ENCODE measurements at places on chromosomes 16 and 17.

- DNase-seq: no peak
Observed at GRCh38 chr17:43598357-43599045, 52.4 kb upstream of the ETV4 start.

DNA sequence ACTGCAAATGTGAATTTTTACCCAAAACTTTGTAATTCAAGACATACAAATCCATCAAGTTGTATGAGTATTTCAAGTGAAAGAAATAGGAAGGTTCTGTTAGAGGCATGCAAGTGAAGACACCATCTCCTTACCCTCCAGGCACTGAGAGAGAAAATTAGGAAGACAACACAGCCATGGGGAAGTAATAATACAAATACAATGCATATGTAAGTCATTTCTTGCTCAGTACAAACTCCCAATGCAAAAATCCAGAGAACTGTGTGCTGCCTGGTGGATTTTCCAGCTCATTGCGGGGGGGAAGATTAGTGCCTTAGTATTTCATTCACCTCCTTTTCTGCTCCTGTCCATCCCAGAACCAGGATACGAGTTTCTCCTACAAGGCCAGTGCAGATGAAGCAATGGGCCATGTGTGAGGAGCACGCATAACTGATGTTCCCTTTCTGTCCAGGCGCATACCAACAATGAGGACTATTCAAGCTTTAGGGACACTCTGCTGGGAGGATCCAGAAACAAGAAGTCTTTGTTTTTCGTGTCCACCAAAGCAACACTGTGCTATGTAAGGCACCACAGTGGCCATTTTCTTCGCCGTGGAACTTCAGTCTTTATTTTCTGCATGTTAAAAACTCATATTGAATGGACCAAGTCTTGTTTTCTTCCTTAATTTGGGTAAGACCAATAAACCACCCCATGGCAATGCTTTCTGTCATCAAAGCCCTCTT, 143.7 kb upstream of the RCVRN start:
- DNase-seq: no peak

DNA sequence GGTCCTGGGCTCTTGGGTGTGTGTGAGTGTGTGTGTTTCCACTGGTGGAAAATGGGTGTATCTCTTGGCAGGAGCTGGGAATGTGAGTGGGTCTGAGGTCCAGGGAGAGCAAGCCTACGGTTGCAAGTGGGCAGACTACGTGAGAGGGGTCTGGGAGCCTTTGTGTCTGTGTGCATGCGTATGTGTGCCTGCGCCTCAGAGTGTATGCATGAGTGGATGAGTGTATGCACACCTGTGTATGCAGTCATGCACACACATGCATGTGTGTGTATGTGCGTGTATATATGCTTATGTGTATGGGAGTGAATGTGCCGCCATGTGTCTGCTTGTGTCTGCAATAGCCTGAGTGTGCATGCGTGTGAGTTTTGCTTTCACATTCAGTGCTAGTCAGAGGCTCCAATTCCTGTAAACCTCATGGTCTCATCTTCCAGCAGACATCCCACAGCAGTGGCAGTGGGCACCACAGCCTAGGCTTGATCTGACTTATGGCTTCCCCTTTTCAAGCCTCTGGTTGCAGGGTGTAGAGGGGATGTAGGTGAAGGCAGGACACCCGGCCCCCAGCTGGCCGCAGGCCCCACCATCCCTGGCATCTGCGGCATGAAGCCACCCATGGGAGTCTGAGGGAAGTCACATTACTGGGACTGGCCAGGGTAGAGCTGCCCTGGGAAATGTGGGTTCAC, 19.7 kb upstream of the RMI2 start:
- DNase-seq: no peak

- no peak for DNase-seq
Observed at GRCh38 chr17:9170853-9171252, 149.5 kb downstream of the NTN1 start.

DNA sequence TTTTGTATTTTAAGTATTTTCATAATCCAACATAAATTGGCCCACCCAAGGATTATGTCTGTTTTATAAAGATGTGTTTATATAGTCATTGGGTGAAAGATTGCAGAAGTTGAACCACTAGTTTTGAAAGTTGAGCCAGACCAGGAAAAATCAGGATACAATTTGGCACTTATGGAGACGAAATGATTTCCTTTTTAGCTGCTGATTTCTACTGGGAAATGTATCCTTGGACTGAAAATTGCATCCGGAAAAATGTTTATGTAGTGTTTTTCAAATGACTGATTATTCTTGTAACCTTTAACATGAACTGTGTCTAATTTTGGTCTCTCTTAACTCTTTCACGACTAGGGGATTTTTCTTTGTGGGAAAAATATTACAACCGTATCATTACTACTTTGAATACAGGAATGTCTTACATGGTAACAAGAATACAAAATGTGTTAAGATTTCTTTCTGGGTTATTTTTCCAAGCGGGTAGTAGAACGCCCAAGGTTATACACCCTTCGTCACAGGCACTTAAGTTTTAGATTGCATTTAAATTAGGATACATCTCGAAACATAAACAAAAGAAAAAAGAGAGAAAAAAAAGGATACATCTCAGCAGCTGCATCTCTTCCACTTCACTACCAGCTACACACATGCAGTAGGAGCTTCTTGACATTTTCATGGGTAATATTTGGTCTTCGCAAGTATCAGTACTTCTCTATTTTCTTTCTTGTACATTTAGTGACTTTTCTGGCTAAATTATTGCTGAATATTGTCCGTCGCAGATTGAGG, 273.0 kb upstream of the TBX2 start:
- DNase-seq: no peak

DNA sequence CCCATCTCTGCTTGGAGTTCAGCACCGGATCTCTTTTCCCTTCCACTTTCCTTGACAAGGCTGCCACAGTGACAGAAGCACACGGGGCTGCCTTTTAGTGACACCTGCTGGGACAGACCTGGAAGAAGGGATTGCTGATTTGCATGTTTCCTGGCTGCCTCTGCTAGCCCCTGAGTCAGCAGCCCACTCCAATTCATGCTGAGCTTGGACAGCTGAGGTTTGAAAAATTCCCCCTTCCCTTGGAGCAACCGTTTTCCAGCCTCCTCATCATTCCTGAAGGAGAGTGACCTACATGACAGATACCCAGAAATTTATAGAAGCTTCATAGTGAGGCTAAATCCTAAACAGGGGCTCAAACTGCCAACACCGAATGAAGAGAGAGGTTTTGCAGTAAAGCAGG, 18.8 kb upstream of the RBL2 start:
- DNase-seq: no peak

GRCh38 chr16:72848759-72849664, 198.9 kb downstream of the ZFHX3 start:
- DNase-seq: no peak

- no peak for DNase-seq
Observed at GRCh38 chr17:82433560-82434215, 15.3 kb upstream of the OGFOD3 start.

DNA sequence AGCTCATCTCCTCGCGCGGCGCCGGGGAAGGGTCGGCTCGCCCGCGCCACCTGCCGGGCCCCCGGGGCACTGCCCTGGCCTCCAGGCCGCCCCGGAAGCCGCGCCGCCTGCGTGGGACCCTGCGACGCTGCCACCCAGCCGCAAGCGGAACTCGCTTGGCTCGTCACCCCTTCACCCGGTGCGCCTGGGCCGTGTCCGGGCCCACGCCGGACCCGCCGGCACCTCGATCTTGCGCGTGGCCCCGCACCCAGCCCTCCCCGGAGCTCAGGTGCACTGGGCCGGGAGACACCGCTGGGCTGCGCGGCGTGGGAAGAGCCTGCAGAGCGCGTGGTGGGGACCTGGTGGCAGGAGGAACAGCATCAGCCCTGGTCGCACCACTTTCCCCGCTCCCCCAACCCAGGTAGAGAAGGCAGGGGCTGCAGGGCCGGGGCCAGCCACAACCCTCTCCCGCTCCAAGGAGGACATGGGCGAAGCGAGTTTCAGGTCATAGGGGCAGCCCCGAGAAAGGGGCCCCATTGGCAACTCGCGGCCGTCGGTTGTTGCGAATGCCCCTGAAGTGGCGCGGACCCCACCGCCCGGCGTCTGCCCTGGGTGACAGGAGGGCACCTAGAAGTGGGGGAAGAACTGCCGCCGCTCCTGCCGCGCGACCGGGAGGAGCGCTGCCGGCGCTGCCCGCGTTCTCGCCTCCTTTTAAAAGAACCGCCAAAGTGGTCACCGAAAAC, 363 bp upstream of the MIF4GD start:
- no peak for DNase-seq

GRCh38 chr16:19131825-19132218, 18.1 kb downstream of the ITPRIPL2 start:
- DNase-seq: no peak

DNA sequence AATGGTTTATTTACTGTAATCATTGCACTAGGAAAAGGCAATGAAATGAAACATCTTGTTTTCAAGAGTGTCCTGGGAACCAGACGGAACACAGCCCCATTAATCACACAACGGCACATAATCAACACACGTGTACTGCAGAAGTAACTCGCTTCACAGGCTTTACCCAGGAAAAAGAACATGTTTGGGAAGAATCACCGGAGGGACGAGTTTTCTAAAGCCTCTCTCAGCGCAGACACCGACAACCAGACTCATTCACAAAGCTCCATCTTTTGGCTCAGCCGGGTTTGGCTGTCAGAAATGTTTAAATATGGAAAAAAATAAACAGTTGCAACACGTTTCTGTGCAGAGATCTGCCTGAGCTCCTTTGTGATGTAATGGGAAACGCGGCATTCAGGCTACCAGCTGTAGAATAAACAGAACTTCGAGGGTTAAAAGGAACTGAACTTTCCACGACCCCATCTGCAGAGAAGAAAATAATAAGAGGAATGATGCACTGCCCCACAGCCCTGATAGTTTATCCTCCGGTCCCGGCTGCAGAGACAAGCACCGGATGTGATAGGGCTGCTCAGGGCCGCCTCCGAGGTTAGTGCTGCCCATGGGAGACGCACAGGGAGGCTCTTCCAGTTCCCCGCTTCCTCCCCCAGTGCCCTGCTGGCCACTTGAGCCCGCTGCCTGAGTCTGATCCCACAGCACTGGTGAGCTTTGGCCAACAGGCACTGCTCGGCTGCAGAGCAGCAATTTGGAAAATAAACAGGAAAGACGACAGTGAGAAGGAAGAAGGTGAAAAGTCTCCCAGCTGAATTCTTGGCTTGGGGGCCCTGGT, 119.8 kb downstream of the HIC1 start:
- no peak for DNase-seq

DNA sequence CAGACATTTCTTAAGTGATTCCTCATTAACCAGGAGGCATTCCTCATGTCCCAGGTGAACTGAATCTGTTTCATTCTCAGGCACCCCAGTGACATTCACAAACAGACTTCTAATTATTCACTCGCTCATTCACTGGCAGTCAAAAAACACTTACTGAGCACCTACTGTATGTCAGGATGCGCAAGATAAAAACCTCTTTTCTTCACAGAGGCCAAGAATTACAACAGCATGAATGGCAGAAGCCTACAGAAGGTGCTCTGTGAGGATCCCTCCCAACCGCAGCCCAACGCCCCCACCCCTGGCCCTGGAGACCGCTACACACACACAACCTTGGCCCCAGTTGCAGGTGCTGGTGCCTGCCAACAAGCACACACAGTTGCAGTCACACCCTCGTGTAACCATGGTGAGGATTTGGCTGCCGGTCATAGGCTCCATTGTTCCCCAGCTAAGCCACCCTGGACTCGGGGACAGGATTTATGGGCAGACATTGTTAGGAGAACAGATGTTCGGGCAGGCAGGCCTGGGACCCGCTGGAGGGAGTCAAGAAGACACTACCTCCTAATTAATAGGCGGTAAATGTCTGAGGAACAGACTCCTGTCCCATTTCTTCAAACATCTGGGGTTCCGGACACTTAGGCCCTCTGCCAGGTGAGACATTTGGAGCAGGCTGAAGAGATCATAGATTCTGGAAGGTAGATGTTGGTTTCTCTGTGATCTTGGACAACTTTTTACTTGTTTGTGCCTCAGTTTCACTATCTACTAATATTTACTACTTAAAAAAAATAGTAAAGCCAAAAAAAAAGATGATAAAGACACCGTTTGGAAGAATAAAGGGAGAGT, 43.2 kb downstream of the CUEDC1 start:
- DNase-seq: no peak

- DNase-seq: no peak
Observed at GRCh38 chr17:57755480-57756070, 10.5 kb upstream of the CCDC182 start.

DNA sequence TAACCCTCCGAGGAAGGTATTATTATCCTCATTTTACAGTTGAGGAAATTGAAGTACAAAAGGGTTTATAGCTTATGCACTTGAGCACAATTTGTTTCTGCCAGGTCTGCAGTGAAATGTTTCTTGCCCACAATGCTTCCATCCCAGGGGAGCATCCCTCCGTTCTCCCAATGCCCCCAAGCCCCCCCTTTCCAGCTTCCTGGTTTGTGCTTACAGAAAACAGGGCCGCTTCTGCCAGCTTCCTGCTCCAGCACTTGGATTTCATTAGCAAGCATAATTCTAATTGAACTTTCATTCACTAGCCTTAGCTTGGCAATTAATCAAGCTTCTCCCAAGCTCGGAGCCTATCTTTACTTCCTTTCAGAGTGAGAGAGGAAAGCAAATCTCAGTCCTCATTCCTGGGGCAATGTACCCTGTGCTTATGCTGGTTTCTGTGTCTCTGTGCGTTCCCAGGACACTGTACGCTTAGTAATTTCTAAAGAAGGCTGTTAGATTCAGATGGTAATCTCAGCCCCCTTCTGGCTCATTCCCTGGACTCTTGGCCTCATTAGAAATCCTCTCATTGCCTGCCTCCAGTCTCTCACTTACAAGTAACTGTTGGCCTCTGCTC, 141.6 kb downstream of the HS3ST2 start:
- DNase-seq: no peak

GRCh38 chr17:39094607-39095308, 56.7 kb downstream of the PLXDC1 start:
- no peak for DNase-seq

DNA sequence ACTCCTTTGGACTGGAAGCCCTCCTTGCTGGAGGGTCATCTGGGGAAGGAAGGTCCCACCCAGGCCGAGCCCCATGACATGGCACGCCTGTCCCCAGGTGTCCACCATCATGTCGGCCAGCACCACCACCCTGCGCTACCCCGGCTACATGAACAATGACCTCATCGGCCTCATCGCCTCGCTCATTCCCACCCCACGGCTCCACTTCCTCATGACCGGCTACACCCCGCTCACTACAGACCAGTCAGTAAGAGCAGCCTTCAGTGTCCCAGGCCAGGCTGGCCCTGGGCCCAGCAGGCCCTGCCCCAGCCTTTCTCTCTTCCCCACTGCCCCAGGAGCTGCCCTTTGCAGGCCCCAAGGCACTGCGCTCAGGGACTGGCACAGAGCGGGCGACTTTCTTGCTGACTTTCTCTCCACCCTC, 6.5 kb downstream of the TUBG2 start:
- DNase-seq: no peak

Data from vagina (tissue), 2 donors.